ENCODE measurements at places on chromosomes 1 and 21.
A peak's percentile ranks its signal among the peaks of the same experiment; 100 is the strongest.

- no peak for DNase-seq
Observed at GRCh38 chr1:78177708-78178270, 132.0 kb downstream of the GIPC2 start.

DNA sequence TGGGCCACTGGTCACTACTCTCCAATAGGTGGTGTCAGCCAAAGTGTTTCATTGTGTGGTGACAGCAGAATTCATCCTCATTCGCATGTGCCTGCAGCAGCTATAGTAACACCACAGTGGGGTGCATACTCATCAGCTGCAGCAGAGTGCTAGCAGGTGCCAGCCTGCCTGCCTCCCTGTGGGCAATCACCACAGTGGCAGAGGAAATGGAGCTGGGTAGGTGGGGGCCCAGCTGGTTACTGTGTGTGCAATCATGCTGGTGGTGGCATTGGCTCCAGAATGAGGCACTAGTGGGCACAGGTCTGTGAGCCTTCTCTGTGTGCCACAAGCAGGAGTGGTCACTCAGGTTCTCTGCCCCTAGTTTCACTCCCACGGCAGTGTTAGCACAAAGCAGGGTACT is 579.2 kb downstream of the PTPRC start:
- peak; percentile 33 for DNase-seq

DNA sequence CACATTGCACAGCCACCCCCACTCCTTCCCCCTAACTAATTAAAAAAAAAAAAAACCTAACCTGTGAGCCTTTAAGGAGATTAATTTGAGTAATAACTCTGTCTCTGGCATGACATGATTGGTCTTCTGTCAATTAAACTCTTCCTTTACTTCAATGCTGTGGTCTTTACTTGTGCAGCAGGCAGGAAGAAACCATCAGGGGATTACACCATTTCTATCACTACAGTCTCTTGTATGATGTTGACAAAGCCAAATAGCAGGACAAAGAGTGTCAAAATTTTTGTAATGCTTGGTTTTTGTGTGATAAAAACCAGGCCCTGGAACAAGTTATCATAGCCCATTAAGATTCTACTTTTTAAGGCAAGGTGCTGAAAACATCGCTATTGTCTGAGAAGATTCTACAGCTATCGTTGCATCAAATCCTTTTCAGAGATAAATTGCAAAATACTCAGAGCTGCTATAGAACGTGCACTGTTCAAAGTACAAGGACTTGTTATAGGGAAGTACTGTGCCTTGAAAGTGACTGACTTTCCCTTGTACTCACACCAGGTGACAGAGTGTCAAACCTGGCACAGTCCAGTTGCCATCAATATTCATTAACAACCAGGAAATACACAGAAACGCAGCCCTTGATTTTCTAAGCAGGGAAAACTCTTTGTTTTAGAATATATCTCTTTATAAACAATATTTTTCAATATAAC is 37.7 kb downstream of the LHX9 start:
- no peak for DNase-seq

GRCh38 chr1:235601104-235601503 is 48.5 kb downstream of the GNG4 start:
- peak; percentile 13 for DNase-seq

GRCh38 chr21:45856906-45857305 is 124.7 kb upstream of the COL6A1 start:
- DNase-seq = no peak

- DNase-seq = no peak
Observed at GRCh38 chr1:209627027-209627731, 25.0 kb downstream of the LAMB3 start.

DNA sequence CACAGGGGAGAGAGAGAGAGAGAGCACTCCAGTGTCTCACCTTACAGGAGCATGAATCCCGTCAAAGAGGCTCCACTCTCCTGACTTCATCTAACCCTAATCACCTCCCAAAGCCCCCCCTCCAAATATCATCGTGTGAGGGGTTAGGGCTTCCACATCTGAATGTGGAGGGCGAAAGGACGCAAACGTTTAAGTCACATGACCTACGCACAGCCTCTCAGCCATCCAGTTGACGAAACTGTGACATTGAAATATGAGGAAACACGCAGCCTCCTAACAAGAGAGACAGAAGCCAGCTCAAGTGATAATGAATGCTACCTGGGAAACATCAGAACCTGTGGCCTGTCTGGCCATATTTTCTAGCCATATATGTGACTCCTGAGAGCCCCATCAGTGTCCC is 63.7 kb downstream of the MATN1 start:
- no peak for DNase-seq

Data from CD4-positive, alpha-beta T cell treated with Interleukin-10 for 1 hour (primary cell).